ENCODE measurements at places on chromosomes 16 and 17.

GRCh38 chr17:81733507-81734404 lies 21.7 kb downstream of the SLC25A10 start:
- peak; percentile 54 for DNase-seq

DNA sequence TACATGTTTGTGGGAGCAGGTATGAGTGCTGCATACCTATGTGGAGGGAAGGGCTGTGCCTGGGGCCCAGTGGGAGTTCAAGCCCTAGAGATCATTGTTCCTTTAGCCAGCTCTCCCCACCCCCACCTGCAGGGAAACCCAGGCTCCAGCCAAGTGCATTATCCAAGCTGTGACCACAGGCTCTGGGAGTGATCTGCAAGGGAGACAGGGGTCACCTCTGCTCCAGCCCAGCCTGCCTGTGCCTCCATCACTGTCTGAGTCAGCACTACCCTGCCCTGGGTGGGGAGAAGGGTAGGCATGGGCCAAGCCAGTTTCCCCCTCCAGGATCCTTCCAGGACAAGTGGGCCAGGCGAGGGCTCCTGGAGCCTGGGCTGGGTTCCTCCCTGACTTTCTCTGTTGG lies 32.1 kb upstream of the SBK1 start:
- no peak for DNase-seq

DNA sequence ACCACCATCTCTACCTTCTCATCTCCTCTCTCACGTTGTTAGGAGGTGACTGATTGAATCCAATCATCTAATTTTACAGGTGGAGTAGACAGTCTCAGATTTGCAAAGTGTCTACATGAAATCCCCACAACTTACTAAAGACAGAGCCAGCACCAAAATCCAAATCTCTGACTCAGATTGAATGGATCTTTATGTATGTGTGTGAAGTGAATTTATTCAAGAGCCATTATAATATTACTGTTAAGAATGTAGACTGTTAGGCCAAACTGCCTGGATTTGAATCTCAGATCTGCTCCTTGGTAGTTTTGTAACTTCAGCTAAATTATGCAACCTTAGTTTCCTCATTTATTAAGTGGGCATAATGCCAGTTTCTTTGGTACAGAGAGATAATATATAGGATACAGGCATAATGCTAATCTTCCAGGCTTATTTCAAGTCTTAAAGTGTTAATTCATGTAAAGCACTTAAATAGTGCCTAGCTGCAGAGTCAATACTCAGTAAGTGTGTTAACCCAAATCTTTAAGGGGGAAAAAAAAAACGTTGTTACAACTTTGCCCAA lies 12.7 kb downstream of the CNEP1R1 start:
- DNase-seq = no peak

GRCh38 chr17:45895304-45895968 lies 1.1 kb downstream of the MAPT start:
- peak; percentile 19 for DNase-seq

DNA sequence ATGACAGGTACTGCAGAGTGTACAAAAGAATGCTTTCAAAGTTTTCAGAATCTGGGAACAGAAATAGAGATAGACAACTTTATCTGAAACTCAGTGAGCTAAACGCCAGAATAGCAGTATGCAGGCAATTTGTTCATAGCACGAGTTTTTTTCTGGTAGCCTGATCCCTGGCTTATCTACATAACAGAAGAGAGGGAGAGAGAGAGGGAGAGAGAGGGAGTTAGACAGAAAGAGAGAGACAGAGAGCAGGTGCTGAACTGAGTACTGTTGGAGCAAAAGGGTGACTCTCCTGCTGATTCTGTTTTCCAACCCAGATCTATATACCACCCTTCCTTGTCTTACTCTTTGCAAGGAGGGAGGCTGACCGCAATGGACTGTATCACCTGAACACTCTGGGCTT lies 388.0 kb upstream of the CA10 start:
- DNase-seq = no peak

- no peak for DNase-seq
Observed at GRCh38 chr16:29653471-29653870, 9.6 kb upstream of the SPN start.

DNA sequence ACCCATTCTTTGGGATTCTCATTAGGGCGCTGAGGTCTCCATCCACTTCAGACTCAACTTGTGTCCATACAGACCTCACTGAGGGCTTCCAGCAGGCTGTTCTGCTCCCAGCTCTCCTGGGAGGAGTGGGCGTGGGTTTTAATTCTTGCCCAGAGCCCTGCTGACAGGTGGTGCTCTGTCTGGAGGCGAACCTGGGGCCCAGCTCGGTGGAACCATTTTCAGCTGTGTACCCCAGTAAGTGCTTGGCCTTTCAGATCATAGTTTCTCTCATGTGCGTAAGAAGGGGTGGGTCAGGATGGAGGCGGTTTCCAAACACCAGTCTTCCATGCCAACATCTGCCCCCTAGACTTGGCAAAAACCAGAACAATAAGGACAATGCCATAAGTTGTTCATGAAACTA lies 21.4 kb upstream of the NKD1 start:
- DNase-seq = no peak

GRCh38 chr17:77833769-77834168 lies 124.7 kb upstream of the TNRC6C start:
- DNase-seq = no peak

DNA sequence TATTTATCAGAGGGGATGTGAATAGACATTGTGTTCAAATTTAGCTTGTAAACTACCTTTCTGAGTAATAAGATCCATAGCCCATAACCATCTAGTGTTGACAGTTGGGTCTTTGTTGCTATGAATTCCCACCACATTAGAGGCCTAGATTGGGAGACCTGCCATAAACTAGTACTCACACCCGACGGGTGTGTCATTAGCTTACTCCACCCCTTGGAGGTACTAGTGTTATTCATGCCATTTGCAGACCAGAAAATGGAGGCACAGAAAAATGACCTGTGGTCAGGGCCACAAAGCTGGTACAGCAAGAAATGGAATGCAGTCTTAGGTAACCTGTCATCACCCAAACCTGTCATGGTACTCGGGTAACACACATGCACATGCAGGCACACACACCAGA lies 41.3 kb upstream of the BCAR1 start:
- no peak for DNase-seq

- DNase-seq = no peak
Observed at GRCh38 chr17:82765371-82765770, 13.5 kb downstream of the TBCD start.

- no peak for DNase-seq
Observed at GRCh38 chr17:60248618-60249289, 99.0 kb downstream of the CA4 start.

DNA sequence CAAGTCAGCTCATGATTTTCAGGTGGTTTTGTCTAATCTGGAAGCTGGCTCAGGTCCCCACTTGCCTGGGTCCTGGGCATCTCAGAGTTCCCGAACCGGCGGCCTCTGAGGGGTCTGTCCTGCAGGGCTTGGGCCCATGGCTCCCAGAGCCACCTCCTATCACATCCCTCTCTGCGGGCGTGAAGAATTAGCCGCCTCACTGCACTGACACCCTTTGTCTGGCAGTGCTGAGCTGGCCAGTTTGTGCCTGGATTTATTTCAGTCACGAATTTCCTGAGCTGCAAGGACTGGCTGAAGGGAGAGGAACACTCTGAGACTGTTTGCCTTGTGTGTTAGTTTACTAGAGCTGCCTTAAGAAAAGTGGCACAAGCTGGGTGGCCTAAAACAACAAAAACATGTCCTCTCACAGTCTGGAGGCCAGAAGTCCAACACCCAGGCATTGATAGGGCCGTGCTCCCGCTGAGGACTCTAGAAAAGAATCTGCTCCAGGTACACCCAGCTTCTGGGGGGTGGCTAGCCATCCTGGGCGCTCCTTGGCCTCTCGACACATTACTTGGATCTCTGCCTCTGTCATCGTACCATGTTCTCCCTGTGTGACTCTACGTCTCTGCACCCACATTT lies 217.5 kb upstream of the DYNLRB2 start:
- DNase-seq = no peak

DNA sequence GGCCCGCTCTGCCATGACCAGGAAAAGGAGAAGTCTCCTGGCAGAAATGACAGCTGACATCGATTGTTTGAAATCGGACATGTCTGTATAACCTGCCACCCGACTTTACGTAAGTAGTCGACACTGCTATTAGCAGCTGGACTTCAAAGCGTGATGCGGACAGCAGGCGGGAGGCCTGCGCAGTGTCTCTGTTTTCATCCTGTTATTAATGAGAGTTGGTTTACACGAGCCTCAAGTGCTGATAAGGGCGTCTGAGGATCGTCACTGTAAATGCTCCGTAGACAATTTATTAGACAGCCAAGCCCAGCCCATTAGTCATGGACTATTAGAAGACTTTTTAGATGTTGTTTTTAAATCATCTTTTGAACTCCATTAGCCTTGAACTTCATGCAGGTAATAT lies 328.3 kb downstream of the FOXL1 start:
- DNase-seq = no peak

DNA sequence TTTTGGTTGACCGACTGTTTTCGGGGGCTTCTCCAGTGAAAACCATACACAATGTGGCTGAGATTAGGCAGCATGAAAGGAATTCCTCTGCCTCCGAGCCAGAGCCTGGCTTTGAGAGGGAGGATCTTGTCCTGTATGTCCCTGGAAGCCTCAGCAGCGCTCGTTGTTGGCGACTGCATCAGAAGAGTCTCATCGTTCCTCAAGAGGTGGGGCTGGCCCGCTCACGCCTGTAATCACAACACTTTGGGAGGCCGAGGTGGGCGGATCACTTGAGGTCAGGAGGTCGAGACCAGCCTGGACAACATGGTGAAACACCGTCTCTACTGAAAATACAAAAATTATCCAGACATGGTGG lies 15.0 kb downstream of the HS3ST6 start:
- no peak for DNase-seq
